NCI-H526 (cell line): ENCODE measurements at places on chromosomes 6 and 20.

GRCh38 chr6:72987301-72987700 lies 238.0 kb downstream of the KHDC1L start:
- DNase-seq = no peak

DNA sequence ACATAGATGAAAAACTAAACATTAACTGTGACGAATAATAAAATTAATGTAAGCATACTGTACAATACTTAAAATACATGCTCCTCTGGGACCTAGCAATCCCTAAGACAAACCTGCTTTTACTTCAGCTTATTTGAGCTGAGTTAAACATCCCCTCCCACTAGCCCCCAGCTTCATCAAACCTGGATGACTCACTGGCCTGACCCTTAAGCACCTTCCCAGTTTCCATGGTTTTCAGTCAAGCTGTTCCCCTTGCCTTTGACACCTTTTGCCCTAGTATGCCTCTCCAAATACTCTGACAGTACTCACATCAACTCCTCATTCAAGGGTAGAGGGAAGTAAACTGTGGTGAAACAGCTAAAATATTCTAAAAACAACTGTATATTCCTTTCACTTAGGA lies 4.2 kb downstream of the ELOVL4 start:
- no peak for DNase-seq

DNA sequence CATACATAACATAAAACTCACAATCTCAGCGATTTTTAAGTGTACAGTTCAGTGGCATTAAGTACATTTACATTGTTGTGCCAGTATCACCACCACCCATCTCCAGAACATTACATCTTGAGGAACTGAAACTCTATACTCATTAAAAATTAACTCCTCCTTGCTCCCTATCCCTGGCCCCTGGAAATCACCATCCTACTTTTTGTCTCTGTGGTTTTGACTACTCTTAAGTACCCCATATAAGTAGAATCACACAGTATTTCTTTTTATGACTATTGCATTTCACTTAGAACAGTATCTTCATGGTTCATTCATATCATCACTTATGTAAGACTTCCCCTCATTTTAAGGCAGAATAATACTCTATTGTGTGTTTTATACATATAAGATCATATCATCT lies 1108.1 kb downstream of the GRIK2 start:
- no peak for DNase-seq

- peak; percentile 63 for DNase-seq
Observed at GRCh38 chr20:46324960-46325703, 16.8 kb upstream of the CDH22 start.

DNA sequence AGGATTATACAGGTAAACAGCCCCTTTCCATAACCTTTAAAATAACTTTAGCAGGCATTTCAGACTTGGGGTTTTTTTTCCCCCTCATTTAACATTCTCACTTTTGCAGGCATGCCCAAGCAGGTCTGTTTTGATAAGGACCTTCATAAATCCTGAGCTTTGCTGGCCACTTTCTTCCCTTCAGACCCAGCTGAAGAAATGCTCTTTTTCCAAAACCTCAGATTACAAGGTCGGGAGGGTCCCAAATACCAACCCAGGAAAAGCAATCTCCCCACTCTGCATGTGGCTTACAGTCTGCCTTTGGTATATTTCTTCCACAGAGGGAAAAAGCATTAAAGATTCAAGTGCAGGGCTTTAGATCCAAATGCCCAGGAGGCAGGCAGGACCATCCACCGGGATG lies 6.8 kb downstream of the NFATC2 start:
- DNase-seq = no peak

GRCh38 chr6:35506536-35506935 lies 6.2 kb downstream of the TULP1 start:
- no peak for DNase-seq

DNA sequence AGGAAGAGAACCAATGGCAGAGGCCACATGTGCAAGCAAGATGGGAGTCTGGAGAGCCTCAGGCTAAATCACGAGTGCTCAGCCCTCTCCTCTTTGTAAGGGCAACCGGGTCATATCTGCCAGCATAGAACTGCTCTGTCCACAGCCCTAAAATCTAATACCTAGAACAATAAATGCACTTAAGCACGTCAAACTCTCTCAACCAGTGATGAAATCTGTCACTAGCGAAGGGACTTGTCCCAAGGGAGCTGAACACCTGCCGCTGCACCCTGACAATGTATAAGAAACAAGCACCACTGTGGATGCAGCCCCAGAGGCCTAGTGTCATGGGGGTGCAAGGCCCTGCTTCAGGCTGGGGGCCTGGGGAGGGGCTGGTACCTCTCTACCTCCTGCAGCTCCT lies 82.5 kb downstream of the PRL start:
- DNase-seq = no peak

DNA sequence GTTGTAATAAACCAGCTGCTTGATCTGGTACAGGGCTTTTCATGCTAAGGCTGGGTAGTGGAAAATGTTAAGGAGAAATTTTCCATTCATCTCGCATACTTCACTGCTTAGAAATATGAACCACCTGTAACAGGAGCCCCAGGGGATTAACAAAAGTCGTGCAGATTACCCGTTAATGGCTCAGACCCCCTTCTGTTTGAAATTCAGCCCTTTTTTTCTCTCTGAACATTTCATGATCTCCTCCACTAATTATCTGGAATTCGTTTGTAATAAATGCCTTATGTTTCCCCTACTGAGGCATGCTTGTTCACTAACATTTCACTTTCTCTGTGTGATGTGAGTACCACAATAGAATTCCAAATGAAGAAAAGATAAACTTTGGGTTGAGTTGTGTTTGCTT lies 336.4 kb upstream of the HSF2 start:
- DNase-seq = no peak

- DNase-seq = no peak
Observed at GRCh38 chr20:13613917-13614316, 24.8 kb downstream of the TASP1 start.

DNA sequence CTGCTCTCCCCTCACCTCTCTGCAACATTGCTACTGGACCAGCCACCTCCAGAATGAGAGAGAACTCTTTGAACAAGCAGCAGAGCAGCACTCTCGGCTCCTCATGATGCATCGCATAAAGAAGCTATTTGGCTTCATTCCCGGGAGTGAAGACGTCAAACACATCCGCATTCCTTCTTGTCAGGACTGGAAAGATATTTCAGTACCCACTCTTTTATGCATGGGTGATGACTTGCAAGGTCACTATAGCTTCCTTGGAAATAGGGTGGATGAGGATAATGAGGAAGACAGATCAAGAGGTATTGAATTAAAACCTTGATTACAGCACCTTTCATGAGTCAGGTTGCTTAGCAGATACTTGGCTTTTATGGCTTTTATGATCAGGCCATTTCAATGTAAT lies 4.3 kb downstream of the CALHM4 start:
- DNase-seq = no peak

GRCh38 chr6:125858427-125859320 lies 67.9 kb downstream of the NCOA7 start:
- peak; percentile 39 for DNase-seq

DNA sequence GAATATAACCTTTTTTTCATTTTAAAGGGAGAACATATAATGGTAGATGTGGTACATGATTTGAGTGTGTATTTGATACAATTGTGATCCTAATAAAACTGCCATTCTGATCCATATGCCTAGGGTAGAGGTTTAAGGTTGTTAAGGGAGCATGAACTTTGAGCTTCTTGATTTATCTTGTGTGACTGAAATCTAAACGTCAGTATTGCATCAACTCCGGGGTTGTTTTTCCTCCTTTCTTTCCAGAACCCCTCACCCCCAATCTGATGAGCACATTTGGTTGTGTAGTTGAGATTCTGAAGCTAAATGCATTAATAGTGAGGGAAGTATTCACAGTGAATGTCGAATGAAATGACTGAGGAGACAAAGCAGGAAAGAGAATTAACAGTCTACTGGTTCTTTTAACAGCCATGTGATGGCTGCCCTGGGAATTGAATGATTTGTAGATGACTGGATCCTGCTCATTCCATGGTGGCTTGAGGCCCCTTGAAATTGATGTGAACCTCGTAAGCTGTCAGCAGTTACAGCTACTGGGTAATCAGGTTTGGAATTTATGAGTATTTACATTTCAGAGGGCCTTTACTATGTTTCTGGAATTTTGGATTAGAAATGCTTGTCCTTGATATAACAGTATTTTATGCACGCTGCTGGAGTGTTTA lies 44.8 kb downstream of the FARS2 start:
- DNase-seq = no peak

GRCh38 chr6:158591134-158591809 lies 31.4 kb downstream of the TMEM181 start:
- no peak for DNase-seq

GRCh38 chr6:125123468-125124048 lies 30.0 kb upstream of the TPD52L1 start:
- DNase-seq = no peak

GRCh38 chr6:140499607-140500006 lies 1125.2 kb upstream of the CITED2 start:
- no peak for DNase-seq

DNA sequence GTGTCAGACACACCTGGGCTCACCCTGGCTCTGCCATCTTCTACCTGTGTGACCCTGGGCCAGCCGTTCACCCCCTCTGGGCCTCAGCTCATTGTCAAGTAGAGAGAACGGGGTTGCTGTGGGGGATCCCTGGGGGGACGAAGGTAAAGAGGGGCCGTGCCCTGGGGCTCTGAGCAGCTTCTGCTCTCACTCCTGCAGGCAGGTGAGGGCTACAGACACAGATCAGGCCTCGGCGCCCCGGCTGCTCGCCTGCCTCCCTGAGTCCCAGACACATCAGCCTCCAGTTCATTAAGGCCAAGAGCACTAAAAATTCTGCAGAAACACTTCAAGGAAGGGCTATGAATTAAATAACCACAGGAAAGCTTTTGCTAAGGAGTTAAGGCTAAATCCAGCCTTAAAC lies 394.4 kb downstream of the CDH4 start:
- DNase-seq = no peak

- no peak for DNase-seq
Observed at GRCh38 chr6:5906340-5906670, 100.4 kb downstream of the NRN1 start.

DNA sequence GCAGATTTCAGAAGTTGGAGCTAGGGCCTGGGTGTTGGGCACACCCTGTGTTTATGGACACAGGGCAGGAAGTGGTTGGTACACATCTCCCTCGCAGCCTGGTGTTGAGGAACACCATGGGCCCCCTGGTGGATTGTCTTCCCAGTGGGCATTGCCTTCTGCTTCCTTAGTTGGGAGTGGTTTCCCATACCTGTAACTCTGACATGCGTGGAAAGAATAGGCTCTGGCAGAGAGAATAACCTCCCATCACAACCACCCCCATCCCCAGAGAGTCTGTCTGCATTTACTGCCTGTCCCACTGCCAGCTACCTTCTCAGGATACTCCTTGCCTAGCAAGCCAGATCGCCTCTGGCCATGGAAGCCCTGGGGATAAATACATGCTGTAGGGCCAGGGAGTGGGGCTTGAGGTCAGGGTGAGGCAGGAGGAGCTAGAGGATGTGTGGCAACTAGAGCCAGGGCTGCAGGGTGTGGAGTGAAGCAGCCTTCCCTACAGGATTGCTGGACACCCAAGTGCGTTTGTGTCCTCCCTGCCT lies 14.7 kb downstream of the LRRC73 start:
- DNase-seq = no peak

GRCh38 chr20:1569415-1569881 lies 11.9 kb upstream of the SIRPD start:
- DNase-seq = no peak

- no peak for DNase-seq
Observed at GRCh38 chr6:42226645-42227143, 9.0 kb upstream of the MRPS10 start.

GRCh38 chr6:55943329-55943728 lies 67.9 kb upstream of the BMP5 start:
- no peak for DNase-seq

DNA sequence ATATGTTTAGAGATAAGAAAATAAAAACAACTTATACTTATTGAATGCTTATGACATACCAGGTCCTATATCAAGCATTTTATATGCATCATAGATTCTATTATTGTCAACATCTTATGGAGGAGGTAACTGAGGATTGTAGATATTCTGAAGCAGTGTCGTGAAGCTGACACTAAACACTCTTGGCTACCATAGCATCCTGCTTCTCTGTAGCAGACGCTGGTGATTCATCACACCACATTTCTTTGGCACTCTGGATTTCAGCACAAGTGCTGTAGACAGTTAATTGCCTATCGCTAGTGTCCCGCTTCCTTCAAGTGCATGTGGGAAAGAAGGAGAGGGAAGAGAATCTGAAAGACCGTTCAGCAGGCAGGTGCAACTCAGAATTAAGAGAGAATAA lies 317.1 kb downstream of the PLCB1 start:
- DNase-seq = no peak

DNA sequence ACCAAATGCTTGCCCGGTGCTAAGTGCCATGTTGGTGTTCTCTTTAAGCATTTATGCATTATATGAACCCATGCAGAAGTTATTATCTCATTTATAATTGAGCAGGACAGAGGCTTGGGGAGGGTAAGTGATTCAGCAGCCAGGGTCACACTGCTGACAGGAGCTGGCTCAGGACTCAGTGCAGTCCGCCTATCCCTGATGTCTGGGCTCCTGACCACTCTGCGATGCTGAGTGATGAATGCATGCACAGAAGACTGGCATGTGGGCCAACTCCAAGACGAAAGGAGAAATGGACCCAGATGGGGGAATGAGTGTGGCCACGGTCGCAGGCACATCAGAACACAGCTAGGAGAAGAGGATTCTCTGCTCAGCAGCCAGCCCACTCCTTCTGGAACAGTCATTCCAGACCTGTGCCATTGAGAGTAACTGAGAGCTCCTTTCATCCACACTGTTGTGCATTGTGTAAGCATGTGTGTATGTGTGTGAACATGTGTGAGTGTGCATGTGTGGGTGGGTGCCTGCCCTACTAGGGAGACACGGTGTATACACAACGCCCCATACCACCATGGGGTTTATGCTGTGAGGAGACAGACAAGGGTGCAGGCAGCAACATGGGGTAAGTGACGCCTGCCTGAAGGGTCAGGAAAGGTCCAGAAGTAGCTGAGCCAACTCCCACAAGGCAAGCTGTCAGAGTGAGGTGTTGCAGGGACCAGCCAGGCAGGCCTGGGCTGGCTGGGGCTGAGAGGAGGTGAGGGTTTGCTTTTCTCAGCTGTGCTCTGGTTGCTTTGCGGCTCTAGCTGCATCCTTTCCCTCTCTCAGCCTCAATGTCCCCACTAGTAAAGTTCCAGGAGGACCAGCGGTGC lies 97.8 kb upstream of the PMEPA1 start:
- no peak for DNase-seq

DNA sequence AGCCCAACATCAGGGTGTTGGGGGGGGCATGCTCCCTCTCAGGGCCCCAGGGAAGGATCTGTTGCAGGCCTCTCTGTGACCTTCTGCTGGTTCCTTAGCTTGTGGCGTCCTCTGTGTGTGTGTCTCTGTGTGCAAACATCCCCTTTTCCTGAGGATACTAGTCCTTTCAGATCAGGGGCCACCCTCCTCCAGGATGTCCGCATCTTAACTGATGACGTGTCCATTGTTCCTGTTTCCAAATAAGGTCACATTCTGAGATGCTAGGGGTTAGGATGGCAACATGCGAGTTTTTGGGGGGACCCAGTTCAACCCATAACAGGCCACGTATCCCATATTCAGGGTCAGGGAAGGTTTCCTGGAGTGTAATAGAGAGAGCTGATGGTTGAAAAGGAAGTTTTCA lies 40.9 kb downstream of the GMPR start:
- no peak for DNase-seq

GRCh38 chr6:141846639-141847038 lies 286.1 kb upstream of the GJE1 start:
- DNase-seq = no peak
